ENCODE measurements at places on chromosomes 6 and 20.

DNA sequence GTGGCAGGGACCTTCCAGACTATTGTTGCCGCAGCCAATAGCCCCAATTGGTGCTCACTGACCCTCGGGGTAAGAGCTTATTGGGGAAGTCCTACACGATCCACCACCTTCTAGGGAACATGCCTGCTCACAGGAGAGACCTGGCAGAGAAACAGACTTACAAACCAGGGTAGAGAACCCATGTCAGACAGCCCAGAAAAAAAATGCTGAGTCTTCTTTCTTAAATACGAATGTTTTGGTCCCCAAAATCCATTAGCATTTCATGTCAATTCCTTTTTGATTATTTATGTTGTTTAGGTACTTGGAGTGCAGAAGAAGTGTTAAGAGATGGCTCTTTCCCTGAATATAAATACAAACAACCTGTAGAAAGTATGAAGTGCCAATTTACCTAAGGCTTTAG, 84.9 kb upstream of the PDE10A start:
- no peak for DNase-seq

DNA sequence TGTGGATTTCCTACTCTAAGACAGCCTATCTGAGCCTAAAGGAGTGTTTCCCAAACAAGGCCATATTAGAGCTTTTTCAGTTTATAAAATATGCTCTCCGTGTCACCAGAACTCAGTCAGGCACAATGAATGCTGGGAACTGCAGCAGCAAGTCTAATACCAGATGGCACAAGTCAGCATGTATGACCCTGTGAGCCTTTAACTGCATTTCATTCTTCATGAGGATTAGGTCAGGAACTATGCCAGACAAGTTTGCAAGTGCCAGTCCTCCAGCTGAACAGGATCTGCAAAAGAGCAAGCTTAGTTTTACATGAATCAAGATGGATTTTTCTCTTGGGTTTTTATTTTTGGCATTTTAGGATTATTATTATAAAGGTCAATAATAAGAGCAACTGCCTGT, 66.7 kb upstream of the SAMD5 start:
- no peak for DNase-seq

DNA sequence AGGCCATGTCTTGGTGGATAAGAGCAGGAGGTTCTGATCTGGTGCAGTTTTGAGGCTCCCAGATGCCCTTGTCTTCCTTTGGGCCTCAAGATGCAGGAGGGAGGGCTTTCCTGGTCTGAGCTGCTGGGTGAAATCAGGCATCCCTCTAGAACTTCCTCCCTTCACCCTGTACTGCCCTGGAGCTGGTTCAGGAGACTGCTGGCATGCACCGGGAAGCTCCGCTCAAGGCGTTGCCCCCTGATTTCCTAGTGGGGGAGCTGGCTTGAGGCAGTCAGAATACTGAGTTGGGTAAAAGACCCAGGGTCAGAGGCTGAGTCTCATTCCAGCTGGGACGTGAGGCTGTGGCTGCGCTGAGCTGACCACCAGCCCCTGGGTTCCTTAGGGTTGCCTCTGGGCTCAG, 12.0 kb downstream of the PHACTR3 start:
- DNase-seq, result no peak

DNA sequence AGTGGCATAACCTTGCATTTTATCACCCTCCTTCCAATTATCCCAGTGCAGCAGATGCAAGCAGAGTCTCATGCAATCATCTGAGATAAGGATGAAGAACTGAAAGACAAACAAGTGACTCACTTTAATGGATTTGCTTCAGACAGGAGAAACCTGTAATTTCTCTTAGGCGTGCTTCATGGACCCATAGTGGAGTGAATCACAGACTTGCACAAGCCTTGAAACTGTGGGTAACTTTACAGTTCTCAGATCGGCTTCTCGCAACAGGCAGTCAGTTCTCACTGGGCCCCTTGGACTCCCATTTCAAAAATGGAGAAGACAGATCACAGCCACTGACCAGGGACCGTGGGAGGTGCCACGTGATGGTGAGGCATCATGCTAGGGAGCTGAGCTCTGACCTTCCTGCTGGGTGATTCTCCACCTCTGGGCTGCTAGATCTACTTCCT, at the start of gene ADGRF4:
Gene ADGRF4, plus strand, starts transcription at position 239 of the 446 bp plus-strand sequence. CDS start 8,666 bp downstream, outside the sequence.
- no peak for DNase-seq

DNA sequence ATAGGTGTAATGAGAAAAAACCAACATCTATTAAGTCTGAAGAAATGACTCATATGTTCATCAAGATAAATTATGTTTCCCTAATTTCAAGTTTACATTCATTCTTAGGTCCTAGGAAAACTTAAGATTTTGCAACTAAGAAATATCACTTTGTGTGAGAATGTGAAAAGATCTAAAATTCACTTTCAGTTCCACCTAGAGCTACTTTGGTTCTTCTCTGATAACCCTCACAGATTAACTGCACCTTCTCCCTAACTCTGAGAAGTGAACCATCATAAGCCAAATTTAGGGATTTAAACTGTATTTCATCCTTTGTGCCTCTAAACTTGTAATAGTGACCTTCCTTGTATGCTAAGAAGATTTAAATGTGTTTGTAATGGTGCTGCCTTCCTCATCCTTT, 213.0 kb downstream of the FRK start:
- DNase-seq, result no peak

GRCh38 chr6:116030770-116031169, 29.9 kb downstream of the FRK start:
- DNase-seq, result no peak

GRCh38 chr6:21873562-21873961, 280.0 kb downstream of the SOX4 start:
- no peak for DNase-seq

DNA sequence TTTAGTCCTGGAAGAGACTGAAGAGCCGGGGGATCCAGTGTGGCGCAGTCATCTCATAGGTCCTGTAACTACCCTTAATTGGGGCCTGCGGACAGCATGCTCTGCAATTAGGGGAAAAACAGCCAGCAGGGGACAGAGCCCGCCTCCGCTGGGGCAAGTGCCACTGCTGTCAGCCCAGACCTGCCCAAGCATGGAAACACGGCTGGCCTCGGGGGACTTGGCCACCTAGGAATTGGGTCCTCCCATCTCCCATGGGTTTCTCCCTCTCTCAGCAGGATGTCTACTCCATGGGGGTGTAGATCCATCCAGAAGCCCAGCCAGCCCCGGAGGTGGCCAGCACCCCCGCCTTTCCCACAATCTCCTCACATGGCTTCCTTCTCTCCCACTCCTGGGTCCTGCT, 3.6 kb downstream of the GHRH start:
- DNase-seq, result no peak

- DNase-seq, result no peak
Measured at GRCh38 chr20:10683537-10683936, 9.7 kb upstream of the JAG1 start.

All from germinal center (tissue), 1 donor.